CD4-positive, alpha-beta T cell treated with Interleukin-15 for 4 hours (primary cell): ENCODE measurements at places on chromosomes 6 and 20.

- DNase-seq, result no peak
These were observed 258.3 kb upstream of the PMEPA1 start for GRCh38 chr20:57968120-57968519.

DNA sequence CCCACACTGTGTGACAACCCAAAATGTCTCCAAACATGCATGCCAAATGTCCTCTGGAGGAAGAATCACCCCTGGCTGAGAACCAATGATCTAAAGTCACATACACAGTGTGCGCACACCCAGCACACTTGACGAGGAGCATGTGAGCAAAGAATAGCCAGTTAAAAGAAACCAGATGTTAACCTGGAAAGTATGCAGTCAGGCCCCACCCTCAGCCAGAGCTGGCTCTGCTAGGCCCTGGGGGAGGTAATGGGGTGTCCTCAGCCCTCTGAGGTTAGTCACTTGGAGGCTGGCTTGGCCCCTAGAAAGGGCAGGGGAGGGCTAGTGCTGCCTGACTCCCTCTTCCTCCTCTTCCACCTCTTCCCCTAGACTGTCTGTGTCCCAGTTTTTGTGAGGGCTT lies 15.2 kb upstream of the GUCA1A start:
- DNase-seq, result no peak

GRCh38 chr20:49865559-49865958 lies 49.8 kb downstream of the SPATA2 start:
- DNase-seq, result no peak

DNA sequence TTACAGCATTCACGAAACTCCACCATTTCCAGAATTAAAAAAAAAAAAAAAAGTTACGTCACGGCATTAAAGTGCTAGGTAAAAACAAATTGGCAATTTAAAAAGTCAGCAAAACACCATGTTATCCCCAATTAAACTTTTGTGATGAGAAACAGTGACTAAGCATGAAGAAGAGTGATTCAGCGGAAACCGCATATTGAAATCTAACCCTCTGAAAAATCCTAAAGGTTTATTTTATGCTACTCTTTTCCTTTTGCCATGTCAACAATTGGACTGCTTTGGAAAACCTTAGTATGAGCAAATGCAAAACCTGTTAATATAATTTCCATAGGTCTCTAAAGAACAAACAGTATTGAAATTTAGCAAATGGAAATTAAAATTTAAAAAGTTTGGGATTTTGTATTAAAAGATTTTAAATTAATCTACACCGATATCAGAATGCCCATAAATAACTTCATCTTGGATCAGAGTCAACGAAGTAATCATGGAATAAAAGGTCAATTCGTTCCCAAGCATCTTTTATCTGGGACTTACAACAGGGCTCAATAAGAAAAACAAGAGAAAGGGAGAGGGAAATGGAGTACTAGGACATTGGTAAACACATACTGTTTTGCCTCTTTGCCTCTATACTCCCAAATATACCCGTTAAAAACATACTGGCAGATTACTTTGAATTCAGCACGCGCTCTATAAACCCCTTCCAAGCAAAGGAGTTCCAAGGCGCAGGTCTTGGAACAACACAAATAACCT lies 1.1 kb downstream of the FBXO30 start:
- no peak for DNase-seq

DNA sequence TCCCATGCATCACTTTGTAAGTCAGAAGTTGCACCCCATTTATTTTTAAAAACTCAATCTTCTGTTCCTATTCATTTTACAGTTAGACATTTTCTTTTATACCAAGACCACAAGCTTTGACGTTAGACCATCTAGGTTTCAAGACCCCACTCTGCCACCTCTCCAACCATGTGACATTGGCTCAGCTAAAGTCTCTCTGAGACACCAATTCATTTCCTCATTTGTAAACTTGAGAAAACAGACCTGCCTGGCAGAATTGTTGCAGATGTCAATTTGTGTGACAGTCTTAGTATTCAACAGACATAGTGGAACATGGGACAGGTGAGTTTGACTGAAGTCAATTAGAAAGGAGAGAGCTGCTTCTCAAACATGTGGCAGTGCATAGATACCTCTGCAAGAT lies 55.6 kb upstream of the CSE1L start:
- DNase-seq, result no peak

DNA sequence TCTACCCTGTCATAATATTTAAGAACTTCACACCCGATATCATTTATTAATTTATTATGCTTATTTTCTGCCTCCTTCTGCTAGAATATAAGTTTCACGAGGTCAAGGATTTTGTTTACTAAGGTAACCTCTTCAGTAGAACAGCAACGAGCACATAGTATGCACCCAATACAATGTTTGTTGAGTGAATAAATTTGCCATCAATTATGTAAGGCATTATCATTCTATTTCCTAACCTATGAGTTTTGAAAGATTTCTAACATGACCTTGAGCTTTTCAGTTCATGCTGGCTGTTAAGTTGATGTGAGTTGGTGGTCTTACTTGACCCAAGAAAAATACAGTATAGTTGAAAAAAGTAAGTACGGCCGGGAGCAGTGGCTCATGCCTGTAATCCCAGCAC lies 125.9 kb upstream of the LOC128125822 start:
- DNase-seq, result no peak

- no peak for DNase-seq
These were observed 5.0 kb upstream of the ITPR3 start for GRCh38 chr6:33616113-33616512.

DNA sequence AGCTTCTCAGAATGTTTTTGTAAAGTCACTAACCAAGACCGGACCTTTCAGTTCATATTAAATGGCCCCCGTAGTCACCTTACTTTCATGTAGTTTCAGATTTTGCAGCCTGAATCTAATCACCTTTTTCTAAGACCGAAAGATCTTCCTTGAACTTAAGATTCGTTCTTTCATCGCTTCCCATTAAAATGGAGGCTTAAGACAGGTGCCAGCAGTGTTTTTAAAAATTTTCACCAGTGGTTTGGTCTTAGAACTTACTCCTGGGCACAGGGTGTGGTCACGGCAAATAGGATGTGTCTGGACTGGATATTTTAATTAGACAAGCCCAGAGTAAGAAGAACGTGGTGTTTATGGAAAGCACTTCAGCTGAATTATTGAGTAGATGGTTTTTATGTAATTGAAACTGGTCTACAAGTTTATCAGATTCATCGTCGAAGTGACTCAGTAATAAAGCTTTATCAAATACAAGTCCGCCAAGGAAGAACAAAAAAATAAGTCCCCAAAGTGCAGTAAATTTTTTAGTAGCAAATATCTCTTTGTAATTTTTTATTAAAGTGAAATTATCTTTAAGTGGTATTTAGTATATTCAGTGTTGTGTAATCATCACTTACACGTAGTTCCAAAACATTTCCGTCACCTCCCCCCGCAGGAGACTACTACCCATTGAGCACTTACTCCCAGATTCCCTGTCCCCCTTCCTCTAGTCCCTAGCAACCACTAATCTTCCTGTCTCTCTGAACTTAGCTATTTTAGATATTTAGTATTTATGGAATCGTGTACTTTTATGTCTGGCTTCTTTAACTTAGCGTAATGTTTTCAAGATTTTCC lies 868 bp downstream of the SRSF3 start:
- DNase-seq, result no peak

DNA sequence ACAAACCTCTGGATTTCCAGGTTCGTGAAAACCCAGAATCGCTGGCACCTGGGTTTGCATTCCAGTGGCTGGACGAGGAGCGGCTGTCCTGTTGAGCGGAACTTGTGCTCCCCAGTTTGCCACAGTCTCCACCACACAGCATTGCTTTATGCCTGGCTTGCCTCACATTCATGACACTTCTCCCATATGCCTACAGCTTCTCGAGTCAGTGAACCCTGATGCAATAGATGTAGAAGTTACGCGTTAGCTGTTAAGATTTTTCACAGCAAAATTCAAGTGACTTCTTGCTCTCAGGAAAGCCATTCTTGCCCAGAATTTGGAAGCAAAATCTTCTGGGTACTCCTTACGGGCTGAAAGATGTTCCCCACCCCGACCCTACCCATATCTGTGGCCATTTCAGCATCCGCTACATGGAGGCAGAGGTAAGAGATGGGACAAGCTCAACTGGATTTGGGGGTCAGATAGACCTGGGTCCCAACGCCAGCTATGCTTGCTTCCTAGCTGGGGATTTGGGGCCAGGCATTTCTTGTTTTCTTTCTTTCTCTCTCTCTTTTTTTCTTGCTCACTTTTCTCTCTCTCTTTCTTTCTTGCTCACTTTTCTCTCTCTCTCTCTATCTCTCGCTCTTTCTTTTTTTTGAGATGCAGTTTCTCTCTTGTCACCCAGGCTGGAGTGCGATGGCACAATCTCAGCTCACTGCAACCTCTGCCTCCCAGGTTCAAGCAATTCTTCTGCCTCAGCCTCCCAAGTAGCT lies 12.4 kb upstream of the GDAP1L1 start:
- DNase-seq, result no peak

- DNase-seq, result no peak
These were observed 104.1 kb downstream of the PRIM2 start for GRCh38 chr6:57421503-57421902.

- DNase-seq, result no peak
These were observed 133.4 kb upstream of the TOP1 start for GRCh38 chr20:40895182-40895581.

GRCh38 chr6:85460921-85461797 lies 11.3 kb downstream of the NT5E start:
- DNase-seq, result peak; percentile 27

DNA sequence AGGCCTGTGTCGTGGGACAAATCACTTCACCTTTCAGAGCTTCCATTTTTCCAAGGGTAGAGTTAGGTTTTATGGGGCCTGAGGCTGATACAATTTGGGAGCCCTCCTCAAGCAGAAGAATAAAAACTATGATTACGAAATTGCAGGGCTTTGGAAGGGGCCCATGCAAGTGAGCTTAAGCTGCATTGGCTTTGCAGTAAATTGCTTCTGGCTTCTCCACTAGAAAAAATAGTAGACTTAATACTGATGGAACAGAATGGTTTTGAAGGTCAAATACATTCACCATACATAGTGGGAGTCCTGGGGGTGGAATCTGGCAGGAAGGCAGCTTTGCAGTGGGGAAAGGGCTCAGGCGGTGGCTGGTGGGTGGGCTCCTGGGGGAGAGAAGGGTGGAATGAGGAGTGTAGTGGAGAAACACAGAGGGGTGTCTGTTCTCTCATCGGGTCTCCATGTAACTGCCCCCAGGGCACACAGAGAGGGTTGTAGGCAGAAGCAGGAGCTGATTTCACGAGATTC lies 55.9 kb upstream of the RNF24 start:
- DNase-seq, result no peak

DNA sequence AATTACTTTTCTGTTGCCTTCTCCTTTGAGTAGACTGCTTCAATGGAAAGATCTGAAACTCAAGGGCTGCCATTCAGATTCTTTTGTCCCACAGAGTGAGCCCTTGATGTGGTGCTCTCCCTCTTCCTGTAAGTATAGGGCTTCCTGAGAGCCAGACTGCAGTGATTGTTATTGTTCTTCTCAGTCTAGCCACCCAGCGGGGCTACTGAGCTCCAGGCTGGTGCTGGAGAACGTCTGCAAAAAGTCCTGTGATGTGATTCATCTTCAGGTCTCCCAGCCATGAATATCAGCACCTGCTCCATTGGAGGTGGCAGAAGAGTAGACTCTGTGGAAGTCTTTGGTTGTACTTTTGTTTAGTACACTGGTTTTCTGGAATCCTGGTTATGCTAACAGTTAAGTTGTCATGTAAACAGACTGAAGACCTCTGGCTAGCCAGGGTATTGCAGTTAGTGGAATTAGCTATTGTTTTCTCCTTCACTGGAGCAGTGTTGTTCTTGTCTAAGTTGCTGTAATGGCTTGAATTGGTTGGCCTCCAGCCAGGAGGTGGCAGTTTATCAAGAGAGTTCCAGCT lies 240.9 kb downstream of the COL12A1 start:
- no peak for DNase-seq

DNA sequence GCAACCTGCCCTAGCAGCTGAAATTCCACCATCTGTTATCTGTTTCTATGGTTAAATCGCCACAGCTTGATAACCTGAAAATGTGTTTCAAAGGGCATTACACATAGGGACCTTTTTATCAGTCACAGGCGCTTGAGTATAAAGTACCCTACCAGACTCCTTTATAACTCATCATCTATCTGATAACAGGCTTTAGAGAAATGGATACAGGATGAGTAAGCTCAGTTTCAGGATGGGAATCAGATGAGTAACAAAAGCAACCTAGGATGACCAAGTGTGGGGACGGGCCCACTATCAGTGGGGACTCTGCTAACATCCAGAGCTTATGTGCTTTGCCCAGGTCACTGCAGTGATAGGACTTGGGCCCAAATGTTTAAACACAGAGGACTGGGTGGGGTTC lies 75.6 kb downstream of the PRND start:
- no peak for DNase-seq

DNA sequence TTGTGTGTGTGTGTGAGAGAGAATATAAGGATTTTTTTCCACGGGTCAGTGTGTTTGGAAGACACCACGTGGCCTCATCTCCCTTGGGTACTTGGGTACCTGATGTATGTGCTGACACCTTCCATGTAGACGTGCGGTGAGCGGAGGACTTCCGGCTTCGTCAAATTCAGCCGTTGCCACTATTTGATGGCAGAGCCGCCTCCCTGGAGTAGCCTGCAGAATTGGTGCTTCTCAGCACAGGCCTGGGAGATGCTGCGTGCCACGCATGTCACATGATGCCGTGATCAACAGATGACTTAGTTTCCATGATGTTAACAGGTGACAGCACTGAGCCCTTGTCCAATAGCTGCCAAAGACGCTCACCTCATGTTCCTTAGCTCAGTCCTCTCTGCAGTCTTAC lies 69.4 kb downstream of the CDH4 start:
- no peak for DNase-seq

GRCh38 chr6:157323966-157324300 lies 614 bp upstream of the TMEM242 start:
- DNase-seq, result peak; percentile 23

DNA sequence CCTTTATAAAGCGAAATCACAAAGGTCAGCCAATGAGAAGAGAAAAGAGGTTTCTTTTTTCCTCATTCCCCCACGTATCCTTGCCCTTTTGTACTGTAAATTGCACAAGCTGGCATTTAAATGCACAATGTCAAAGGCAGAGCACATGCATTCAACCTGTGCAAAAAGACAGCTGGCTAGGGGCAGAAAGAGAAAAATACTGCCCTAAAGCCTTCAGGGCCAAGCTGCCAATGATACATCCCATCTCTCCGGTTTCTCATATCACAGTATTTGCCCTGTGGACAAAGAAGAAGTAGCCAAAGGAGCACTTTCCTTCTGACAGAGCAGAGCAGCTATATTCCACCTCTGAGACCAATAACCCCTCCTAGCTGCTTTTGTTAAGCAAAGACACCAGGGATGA lies 219.2 kb downstream of the TRDN start:
- DNase-seq, result no peak

- no peak for DNase-seq
These were observed 314.7 kb upstream of the RNF24 start for GRCh38 chr20:4330011-4330410.

- peak; percentile 23 for DNase-seq
These were observed 29.4 kb downstream of the NCOA5 start for GRCh38 chr20:46060301-46060881.

- no peak for DNase-seq
These were observed 33.5 kb downstream of the DACT2 start for GRCh38 chr6:168286116-168286515.

GRCh38 chr20:57439432-57439831 lies 48.2 kb downstream of the RBM38 start:
- no peak for DNase-seq
